ENCODE measurements at places on chromosomes 5 and 9.

DNA sequence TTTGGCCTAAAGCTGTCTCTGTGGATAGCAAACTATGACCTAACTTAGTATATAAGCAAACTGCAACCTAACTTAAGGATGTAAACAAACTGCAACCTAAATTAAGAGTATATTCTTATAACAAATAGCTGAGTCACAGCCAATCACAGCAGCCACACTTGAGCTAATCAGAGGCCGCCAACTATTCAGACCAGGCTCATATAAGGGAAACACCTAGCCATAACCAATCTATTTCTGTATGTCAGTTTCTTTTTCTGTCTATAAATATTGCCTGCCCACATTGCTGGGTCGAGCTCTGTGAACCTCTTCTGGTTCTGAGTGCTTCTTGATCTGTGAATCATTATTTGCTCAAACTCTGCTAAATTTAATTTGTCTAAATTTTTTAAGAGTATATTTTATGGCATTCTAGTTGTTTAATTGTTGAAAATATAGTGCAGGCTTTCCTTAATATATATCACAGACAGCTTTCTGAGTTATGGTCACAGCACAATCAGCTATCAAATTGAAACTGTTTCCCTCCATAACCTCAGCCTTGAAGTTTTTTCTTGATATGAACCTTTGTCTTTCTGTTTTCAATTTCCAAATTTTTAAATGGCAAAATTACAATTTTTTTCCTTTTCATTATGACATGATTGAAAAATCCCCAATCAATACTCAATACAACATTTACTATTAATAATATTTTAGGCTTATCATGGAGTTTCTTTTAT, 327.1 kb upstream of the NUDT12 start:
- no peak for DNase-seq

DNA sequence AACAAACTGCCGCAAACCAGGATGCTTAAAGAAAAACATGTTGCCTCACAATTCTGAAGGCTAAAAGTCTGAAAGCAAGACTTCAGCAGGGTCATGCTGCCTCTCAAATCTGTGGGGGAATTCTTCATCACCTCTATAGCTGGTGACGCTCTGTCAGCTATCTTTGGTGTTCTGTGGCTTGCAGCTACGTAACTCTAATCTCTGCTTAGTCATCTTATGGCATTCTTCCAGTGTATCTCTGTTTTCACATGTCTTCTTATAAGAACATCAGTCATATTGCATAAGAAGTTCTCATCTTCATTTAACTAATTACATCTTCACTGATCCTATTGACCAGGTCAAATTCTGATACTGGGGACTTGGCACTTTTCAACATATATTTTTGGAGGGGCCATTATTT, 243.0 kb downstream of the CDH10 start:
- DNase-seq, result no peak

- DNase-seq, result no peak
Observed at GRCh38 chr9:115411516-115411915, 293.6 kb upstream of the TNC start.

DNA sequence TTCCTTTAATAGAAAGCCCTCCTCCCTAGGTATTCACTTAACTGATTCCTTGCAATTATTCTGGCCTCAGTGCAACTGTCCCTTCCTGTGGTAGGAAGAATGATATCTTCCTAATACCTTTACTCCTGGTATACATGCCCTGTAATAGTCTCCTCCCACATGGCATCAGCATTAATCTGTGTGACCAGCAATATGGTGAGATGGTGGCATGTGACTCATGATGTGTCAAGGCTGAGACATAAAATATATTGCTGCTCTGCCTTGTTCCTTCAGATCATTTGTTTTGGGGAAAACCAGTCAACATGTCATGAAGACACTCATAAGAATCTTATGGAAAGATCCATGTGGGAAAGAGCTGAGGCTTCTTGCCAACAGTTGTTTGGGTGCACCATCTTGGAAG, 149.1 kb upstream of the TRPM3 start:
- no peak for DNase-seq

GRCh38 chr5:141935538-141935937, 11.9 kb downstream of the DELE1 start:
- DNase-seq, result no peak

GRCh38 chr9:137255448-137256114, 454 bp downstream of the NELFB start:
- no peak for DNase-seq

GRCh38 chr5:87081511-87082372, 185.9 kb upstream of the RASA1 start:
- DNase-seq, result no peak

- no peak for DNase-seq
Observed at GRCh38 chr5:92518318-92518904, 1062.6 kb downstream of the NR2F1-AS1 start.

- DNase-seq, result no peak
Observed at GRCh38 chr5:61120534-61120933, 41.7 kb downstream of the SMIM15 start.

GRCh38 chr5:133995341-133995740, 9.4 kb downstream of the VDAC1 start:
- DNase-seq, result no peak

- no peak for DNase-seq
Observed at GRCh38 chr9:129934041-129934591, 98.9 kb downstream of the USP20 start.

DNA sequence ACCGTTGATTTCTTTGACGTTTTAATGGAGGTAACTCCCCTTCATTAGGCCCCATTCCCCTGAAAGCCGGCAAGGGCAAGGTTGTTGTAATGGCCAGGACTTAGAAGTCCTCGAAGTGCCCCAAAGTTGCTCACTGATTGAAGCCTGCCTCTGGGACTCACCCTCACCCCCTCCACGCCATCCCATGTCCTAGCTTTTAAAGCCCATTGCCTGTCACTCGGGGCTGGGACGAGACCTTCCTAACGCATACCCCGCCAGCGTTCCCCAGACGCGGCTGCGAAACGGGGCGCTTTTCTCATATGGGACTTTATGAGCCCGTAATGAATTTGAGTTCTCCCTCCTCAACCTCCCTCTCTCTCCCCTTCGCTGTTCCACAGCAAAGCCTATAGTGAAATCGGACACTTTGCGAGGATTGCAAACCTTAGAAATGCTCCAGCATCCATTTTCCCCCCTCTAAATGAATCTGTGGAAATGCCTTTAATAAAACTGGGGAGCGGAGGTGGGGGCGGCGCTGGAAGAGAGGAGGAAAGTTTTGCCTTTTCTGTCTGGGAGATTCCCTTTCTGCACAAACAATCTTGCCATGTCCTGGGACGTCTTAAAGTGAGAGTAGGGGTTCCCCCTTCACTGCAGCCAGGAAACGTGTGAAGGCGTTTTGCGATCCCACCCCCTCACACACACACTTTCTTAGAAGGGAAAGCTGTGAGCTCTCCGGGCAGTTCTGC, 1.5 kb downstream of the PAPPA start:
- DNase-seq, result no peak

DNA sequence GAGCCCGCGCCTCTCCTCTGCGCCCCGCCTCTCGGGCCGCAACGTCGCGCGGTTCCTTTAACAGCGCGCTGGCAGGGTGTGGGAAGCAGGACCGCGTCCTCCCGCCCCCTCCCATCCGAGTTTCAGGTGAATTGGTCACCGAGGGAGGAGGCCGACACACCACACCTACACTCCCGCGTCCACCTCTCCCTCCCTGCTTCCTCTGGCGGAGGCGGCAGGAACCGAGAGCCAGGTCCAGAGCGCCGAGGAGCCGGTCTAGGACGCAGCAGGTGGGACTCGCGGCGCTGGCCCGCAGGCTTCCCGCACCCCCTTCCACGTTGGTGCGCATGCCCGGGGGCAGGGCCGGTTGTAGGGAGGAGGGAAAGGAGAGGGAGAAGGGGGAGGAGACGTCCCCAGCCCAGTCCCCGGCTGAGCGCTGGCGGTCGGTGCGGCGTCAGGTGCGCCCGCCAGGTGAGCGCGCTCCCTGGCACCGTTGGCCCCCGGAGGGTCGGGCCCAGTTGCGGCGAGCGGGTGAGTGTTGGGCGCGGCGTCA, at the start of gene OCLN:
Gene OCLN, plus strand, starts transcription at position 400 of the 532 bp plus-strand sequence. CDS start 11,455 bp downstream, outside the sequence.
- no peak for DNase-seq

- no peak for DNase-seq
Observed at GRCh38 chr5:169350759-169351240, 49.9 kb upstream of the SLIT3 start.

- no peak for DNase-seq
Observed at GRCh38 chr9:135369412-135369990, 110.1 kb upstream of the PPP1R26 start.

GRCh38 chr5:121783700-121784099, 68.0 kb upstream of the FTMT start:
- DNase-seq, result no peak

DNA sequence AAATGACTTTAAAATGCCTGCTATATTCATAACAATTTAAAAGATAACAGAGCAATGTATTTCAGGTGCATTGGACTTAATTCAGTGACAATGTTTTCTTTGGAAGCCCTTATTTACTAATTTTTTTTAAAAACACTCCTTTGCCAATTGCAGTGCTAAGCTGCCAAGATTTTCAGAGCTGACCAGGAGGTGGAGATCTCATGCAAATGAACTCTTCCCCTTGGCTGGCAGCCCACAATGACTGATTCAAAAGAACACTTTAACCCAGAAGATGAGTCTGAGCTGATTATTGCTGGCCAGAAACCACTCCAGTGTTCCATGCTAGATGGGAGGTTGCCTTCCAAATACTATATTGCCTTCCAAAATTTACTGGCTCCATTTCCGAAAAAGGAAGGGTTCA, 128.3 kb upstream of the CCNH start:
- DNase-seq, result no peak

DNA sequence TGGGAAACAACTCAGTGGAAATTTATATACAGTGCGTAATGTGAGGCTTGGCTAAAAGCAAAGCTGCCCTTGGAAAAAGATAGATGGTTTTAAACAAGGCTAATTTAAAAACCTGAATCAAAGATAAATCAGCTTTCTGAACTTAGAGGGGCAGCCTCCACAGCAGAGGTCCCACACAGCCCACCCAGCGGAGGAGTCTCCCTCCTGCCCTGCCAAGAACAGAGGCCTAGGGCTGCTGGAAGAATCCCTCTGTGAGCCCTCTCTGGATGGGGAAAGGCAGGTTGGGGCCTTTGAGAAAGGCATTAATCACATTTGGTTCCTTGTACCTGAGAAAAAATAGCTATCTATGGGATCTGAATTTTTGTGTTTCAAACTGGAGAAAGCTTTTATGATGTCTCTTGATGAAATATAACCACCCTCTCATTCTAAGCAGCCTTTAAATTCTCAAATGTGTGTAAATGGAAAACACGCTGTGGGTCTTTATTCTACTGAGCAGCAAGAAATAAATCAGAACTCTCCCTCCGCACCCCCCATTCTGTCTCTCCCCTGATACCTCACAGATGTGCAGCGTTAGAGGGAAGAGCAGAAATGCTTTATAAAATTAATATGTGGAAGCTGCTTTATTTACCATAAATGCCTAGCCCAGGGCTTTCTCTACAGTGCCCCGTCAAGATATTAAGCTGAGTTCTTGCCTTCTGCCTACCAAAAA, 329.2 kb downstream of the EFNA5 start:
- DNase-seq, result no peak

DNA sequence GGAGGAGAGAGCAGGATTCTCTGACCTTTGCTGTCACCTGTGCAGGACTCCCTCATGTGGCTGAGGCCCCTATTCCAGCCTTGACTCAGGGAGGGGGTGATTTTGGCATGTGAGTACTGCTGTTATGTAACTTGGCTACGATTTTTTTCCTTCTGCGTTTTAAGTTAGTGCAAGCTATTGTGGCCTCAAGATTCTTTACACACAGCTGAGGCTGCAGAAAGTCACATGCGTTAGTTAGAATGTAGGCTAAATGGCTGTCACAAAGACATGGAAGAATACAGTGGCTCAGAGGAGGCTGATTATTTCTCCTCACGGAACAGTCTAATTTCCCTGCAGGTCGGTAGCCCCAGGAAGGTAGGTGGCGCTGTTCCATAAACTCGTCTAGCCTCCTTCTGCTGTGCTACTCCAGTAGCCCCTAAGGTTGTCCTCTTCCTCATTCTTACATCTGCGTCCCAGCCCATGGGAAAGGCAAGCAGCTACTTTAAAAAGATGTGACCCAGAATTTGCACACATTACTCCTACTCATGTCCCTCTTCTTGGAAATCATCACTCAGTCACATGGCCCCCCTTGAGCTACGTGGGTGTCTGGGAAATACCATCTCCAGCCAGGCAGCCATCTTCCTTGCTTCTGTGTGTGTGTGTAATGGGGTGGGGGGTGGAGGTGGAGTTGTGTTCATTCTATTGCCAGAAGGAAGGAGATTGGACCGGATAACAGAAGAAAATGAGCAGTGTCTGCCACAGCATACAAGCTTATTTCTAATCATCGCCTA, 486.6 kb downstream of the CCDC171 start:
- no peak for DNase-seq

DNA sequence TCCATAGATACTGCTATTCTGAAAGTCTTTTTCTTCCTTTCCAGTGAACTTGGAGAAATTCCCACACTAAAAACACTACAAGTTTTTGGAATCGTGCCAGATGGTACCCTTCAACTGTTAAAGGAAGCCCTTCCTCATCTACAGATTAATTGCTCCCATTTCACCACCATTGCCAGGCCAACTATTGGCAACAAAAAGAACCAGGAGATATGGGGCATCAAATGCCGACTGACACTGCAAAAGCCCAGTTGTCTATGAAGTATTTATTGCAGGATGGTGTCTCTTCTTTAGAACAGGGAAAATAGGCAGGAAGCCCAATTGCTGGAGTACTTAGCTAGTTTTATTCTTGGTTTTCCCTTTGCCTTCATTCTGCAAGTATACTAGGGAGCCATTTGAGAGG, 29.9 kb downstream of the SKP2 start:
- no peak for DNase-seq

GRCh38 chr9:13033959-13034693, 245.4 kb downstream of the MPDZ start:
- no peak for DNase-seq

- no peak for DNase-seq
Observed at GRCh38 chr9:137359850-137360249, 57.8 kb upstream of the NRARP start.

DNA sequence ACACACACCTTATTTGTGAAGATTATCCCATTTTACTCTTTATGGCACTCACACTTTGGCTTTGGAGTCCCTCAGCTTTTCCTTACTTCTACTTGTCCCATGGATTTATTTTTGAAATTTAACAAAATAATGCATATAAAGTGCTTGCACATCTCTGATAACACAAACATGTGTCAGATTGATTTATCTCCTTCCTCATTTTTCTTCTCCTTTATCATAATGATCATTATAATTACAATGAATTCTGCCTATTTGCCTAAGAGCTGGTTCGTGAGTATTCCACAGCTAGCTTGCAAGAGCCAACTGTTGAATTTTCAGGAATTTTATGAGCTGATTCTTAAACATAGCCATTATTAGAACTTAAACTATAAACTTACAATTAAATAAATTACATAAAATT, 347.7 kb downstream of the CHSY3 start:
- DNase-seq, result no peak

Data from cortex of kidney (tissue), 1 donor.